ENCODE measurements at places on chromosomes 5 and 9.

GRCh38 chr9:35142037-35142436, 19.8 kb upstream of the UNC13B start:
- no peak for DNase-seq

- no peak for DNase-seq
Measured at GRCh38 chr9:9799287-9799686, 813.5 kb downstream of the PTPRD start.

DNA sequence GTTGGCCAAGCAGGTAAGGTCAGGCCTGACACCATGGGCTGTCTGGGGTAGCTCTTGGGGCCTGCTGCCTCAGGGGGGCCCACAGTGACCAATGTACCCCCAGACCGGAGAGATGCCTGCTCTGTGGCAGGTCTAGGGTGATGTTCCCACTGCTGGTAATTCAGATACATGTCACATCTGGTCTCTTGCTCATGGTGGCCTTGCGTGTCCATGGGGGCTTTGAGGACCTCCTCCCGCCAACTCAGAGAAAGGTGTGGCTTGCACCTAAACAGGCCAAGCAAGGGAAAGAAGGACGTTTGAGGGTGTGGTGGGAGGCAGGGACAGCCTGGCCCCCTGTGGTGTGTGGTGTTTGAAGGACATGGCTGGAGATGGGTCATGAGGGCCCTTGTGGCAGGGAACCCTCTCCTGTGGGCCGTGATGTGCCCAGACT, 75.2 kb downstream of the PHF2 start:
- DNase-seq, result no peak

GRCh38 chr9:31166516-31166915, 1217.9 kb upstream of the ACO1 start:
- no peak for DNase-seq

- peak; percentile 51 for DNase-seq
Measured at GRCh38 chr5:95960667-95961616, 709 bp downstream of the ELL2 start.

DNA sequence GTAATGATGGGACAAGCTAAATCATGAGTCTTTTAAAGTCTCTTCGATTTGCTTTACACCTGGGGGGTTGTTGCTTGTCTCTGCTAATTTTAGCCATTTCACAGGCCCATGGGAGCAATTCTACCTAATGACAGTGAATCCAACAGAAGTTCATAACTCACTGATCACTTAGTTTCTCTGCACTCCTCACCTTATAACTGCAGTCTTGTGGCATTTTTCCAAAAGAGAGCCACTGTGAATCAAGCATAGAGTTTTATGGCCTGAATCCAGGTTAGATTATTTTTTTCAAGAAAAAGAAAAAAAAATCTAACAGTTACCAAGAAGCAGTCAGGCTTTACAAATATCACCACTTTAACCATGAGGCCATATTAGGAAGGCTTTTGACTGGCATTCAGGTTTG, 1.5 kb upstream of the IL7R start:
- no peak for DNase-seq

DNA sequence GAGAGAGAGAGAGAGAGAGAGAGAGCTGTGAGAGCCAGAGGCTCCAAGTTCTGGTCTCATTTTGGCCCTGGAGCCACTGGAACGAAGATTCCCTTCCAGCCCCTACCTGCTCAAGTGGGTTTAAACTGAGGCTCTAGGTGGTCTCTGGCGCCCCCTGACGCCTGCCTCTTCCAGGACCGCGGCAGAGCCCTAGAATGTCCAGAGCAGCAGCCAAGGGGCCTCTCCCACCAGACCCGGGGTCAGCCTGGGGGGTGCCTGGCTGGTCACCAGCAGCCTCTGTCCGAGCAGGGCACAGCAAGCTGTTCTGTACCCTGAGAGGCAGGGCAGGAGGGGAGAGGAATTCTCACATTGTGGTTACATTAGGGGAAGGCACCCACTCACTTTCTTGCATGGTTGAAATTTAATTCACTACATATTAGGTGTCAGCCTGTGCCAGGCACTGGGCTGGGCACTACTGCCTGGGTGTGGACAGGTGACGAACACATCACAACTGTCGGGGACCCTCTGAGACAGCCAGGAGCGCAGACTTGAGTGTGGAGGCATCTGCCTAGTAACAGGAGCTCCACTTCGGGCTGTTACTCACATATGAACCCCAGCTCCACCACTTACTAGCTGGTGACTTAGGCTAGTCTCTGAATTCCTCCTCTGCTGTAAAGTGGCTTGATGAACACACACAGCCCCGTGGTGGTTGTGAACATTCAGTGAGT, 44.5 kb downstream of the AMBP start:
- DNase-seq, result no peak

DNA sequence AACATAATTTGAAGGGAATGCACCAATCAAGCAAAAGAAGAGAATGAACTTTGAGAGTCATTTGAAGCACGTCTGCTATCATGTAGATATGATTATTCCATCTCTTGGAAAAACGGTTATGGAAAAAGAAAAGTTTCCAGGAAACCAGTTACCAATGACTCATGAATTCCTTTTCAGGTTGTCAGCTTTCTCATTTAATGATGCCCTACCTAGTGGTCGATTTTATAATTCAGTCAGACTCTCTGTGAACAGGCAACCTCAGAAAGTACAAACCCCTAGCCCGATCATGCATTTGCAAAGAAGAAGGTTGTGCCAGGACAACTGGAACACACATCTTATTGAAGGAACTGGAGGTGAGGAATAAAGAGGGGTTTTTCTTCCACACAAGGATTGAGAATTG, 355.1 kb upstream of the GRIA1 start:
- no peak for DNase-seq

DNA sequence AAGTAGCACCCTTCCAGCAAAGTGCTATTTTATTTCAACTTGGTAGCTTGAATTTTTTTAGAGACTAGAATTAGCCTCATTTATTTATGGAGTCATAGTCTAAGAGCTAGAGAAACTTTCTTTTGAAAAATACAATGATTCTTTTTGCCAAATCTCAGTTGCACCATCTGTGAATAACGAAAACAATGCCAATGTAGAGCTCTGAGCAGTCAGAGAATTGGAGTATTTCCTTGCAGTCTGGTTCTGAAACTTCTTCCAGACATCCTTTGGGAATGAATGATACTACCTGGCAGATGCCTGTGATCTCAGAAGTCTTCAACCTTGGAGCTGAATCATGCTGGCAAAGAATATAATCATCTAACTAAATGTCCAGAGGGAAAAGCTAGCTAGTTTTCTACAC, 511.5 kb upstream of the CYLC2 start:
- DNase-seq, result no peak

- no peak for DNase-seq
Measured at GRCh38 chr5:17302106-17302505, 84.7 kb downstream of the BASP1 start.

DNA sequence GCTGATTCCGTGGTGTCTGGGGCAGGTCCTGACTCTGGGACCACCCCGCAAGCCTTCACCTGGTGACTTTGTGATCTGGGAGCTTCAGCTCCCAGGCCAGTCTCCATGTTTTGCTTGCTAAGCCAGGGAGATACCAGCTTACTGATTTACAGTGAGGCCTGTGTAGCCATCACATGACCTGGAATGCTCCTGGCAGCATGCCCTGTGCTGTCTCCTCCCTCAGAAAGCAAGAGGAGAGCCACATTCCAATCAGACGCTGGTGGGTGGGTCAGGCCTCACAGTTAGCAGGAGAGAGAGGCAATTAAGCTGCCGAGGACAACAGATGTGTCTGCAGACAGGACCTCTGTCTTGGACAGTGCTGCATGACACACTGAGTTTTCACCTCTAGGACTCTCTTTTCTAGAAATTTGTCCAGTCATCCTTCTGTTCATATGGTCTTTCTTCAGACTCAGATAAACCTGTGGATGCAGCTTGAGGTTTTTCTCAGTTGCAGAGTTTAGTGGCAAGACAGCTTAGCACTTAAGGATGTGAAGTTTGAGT, 24.4 kb upstream of the GRPEL2 start:
- no peak for DNase-seq

GRCh38 chr5:119341452-119342349, 14.1 kb upstream of the TNFAIP8 start:
- DNase-seq, result no peak

DNA sequence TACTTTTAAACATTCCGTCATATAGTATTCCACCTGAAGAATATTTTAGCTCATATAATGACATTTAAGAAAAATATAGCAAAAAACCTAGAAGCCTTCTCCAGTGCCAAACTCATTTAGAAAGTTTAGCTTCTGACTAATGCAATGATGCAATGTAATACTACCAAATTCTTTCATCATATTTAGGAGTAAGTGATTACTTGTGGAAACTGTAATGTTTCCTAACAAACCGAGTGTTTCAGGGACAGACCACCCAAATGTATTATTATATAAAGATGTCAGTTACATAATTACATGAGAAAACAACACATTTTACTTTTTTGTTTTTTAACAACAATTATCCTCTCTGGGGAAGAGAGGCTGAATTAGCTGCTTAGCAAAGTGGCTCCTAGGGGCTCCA, 316.2 kb downstream of the ARL15 start:
- no peak for DNase-seq

DNA sequence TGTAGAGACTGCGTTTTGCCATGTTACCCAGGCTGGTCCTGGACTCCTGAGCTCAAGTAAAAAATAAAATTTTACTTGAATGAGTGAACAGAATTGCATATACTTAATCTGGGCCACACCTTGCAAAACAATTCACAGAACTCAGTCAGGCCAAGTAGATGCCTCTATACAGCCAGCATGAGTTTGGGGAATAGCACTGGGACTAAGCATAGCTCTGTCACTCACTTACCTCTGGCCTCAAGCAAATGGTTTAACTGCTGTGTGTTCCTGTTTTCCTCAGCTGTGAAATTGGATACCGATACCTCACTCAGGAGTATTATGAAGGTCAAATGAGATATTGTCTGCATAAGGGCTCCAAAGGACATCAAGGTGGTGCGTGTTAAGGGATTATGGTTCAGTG, 10.9 kb upstream of the FRMPD1 start:
- no peak for DNase-seq

DNA sequence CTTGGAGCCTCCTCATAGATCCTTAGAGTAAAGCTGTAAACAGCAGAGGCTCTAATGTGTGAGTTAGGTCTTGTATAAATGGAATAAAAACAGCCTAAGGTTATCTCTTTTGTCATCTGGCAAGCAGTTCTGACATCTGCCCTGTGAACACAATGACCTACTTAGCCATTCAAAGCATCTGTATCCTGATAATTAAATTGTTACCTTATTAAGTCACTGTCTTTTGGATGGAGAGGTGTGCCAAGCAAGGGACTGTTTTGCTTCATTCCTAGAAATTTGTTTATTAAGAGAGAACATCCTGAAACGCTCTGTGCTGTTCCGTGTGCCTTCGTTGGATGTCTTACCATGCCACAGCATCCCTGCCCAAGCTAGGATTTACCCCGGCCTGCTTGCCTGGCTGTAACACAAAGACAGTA, 1.5 kb downstream of the LSM11 start:
- no peak for DNase-seq

- DNase-seq, result no peak
Measured at GRCh38 chr5:54876556-54876955, 108.8 kb downstream of the ESM1 start.

DNA sequence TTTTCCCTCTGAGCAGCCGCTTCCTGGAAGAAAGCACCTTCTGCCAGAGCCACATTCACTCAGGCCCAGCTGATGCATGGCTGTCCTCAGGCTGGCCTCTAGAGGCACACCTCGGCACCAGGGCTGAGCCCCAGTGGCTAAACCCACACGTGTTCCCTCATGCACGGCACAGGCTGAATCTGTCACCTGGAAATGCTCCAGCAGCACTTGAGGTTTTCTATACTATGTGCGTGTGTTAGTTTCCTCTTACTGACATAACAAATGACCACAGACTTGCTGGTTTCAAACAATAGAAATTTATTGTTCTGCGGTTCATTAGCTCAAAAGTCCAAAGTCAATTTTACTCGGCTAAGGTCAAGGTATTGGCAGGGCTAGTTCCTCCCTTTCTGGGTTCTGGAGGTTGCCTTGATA, 141.4 kb downstream of the LRRC70 start:
- no peak for DNase-seq

DNA sequence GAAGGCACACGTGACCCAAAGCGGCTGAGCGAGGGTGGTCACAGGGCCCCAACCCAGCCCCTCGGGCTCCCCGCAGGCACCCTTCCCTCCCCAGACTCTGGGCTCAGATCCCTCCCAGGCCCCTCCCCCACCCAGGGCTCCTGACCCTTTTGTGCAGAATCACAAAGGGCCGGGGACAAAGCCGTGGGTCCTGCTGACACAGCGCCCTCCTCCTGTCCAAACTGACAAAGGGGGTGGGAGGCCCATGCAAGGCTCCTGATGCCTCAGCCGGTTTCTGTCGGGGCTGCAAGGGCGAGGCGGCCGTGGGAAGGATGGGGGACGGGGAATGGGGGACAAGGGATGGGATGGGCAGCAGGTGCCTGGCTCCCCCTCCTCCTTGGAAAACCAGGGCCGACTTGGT, 43.5 kb upstream of the UBAC1 start:
- DNase-seq, result no peak

GRCh38 chr5:20029266-20029665, 41.3 kb upstream of the CDH18 start:
- DNase-seq, result no peak

DNA sequence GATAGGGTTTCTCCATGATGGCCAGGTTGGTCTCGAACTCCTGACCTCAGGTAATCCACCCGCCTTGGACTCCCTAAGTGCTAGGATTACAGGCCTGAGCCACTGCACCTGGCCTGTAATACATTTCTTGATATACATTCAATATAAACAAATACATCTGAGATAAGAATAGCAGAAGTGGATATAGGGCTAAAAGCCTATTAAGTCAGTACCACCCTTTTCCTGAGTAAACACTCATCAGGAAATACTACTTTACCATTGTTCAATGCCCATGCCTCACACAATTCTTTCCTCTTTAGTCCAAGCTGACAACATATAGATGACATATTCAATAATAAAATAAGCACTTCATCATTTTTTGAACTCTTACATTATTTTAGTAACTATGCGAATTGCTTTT, 64.8 kb downstream of the MRPS27 start:
- no peak for DNase-seq

DNA sequence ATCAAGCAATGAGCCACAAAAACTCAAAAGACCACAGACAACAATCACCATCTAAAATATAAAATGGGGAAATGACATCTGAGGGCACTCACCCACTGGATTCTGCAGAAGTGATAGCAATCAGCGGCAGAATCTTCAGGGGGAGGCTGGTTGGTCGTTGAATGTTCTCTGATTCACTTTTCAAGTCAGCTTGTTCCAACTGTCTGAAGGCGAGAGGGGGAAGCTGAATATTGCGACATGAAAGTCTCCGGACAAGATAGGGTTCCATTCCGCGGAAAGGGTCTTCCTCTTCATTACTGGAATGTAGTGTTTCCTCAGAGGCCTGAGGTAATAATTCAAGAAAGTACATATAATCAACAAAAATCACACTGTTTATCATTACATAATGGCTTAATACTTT, 94.9 kb upstream of the PDE4D start:
- no peak for DNase-seq
